ENCODE measurements at places on chromosomes 3 and 15.

GRCh38 chr3:8470801-8471200 is 30.8 kb upstream of the LMCD1 start:
- no peak for DNase-seq

DNA sequence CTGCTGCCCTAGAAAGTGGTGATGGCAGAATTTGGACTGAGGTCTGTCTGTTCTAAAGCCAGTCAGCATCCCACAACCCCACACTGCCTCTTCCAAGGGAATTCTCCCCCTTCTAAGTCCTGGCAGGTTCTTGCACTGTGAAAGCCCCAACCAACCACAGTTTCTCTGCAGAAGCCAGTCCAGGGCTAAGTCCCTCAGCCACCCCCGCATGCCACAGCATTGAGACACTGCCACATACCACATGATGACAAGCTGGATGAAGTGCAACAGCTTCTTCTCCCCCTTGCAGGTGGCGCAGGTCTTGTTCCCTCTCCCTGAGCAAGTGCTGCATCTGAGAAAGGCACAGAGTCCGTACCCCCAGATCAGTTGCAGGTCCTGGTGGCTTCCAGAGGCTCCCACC is 18.6 kb downstream of the SSUH2 start:
- no peak for DNase-seq

DNA sequence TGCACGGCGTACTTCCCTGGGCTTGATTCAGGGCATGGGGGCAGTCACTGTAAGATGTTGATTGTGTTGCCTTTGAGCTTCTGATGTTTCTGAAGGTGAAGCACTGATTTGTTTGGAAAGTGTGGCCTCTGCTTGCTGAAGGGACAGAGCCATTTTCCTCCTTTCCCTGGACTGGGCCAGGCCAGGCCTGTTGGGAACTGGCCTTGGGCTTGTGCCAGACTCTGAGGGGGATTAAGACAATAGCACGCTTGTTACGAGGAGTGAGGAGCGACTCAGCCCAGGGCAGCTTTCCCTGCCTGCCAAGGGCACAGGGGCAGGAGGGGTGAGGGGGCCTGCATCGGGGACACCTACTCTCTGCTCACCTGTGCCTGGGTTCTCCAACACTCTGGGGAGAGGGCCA is 42.9 kb downstream of the LINGO1 start:
- no peak for DNase-seq

DNA sequence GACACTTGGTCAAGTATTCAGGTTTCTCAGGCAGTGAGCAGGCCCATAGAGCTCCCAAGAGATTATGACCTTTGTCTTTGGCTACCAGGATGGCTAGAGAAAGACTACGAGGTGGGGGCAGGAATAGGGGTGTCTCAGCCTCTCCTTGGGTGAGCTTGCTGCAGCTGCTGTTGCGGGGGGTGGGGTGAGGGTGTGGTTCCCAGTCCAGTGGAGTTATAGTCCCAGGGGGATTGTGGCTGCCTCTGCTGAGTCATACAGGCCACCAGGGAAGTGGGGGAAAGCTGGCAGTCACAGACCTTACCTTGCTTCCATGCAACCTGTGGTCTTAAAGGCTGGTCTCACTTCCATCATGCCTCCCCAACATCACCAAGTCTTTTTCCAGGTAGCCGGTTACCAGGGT is 31.7 kb downstream of the ATP2C1 start:
- no peak for DNase-seq

GRCh38 chr15:78977091-78977571 is 32.3 kb upstream of the CTSH start:
- no peak for DNase-seq

GRCh38 chr3:58198362-58198761 is 12.4 kb downstream of the DNASE1L3 start:
- DNase-seq: no peak

GRCh38 chr3:123799544-123800361 is 84.4 kb downstream of the MYLK start:
- DNase-seq: no peak

GRCh38 chr15:48020166-48020565 is 100.6 kb upstream of the SLC24A5 start:
- no peak for DNase-seq

DNA sequence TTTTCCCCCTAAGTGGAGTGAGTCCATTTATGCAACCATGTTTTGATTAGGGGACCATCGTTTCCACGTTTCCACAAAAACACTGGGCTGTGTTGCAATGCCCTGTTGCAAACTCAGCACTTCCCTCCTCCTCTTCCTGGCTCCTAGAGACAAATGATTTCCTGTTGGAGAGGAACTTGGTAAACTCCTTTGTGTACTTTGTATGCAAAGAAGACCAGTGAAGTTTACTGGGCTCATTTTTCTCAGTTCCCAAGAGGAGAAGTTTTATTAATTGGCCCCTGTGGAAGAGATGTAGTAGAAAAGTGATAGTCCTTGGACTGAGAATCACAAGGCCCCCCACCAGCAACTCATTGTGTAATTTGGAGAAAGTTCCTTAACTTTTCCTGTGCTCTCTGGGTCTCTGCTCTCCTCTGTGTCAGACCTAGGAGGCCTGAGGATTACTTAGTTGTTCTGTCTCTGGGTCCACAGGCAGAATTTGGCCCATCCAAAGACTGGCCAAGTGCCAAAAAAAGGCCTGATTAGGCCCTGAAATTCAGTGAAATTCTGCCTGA is 95.0 kb downstream of the ATG7 start:
- no peak for DNase-seq

GRCh38 chr3:163490119-163490518 is 1588.2 kb downstream of the SI start:
- no peak for DNase-seq

DNA sequence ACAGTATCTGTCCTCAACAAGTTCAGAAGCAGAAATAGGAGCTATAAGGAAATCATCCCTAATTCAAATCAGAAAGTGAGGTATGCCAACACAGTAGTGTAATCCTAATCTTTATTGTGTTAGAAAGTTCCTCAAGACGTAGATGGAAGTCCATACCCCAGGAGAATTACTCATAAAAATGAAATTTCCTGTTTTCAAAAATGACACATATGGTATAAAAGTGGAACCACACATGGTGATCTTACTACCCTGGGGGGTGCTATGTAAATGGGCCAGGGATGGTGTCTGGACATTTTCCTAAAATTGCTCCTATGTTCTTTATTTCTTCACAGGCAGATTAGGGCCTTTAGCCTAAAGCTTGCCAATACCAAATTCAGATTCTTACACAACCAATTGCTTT is 204.1 kb downstream of the ARRDC4 start:
- DNase-seq: no peak

GRCh38 chr15:87557881-87558280 is 698.7 kb downstream of the NTRK3 start:
- DNase-seq: no peak

- DNase-seq: no peak
Measured at GRCh38 chr3:109559389-109559788, 222.0 kb upstream of the DPPA4 start.

GRCh38 chr15:40226736-40227135 is 12.1 kb upstream of the PAK6 start:
- no peak for DNase-seq

GRCh38 chr15:96014939-96015338 is 315.6 kb upstream of the NR2F2 start:
- DNase-seq: no peak

DNA sequence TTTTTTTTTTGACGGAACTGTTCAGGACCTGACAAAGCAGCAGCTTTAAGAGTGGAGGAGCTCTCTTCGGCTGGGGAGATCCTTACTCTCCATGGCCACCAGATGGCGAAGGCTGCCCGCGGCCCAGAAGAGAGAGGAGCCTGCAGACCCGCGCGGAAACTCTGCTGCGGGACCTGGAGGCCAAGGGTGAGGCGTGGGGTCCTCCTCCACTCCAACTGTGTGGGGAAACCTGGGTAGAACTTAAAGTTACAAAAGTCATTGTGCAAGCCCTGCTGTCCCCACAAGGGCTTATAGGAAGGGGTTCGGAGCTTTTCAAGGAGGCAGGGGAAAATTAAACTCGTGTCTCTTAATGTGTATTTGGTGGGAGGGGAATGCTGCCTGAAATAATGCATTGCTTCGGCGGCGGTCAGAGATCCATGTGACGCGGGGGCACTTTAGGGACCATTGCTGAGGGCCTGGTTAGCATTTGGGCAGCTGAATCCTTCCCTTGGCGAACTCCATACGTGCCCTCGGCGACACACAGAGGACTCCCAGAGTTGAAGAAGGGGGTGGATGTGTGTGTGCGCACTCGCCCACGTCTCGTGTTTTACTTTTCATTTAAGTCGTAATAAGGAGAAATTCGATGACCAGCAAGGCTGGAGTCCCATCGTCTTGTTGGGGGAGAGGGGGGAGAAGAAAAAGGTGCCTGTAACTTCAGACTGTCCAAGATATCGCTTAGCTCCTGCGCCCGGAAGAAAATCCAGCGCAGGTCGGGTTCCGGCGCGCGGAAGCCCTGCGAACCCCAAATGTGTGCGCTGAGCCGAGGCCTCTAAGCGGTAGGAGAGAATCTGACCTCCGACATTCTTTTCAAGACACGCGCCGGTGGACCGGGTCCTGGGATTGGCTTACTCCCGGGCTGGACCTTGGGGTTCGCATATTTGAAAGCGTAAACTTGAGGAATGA is 9.7 kb downstream of the EOMES start:
- peak; percentile 79 for DNase-seq

DNA sequence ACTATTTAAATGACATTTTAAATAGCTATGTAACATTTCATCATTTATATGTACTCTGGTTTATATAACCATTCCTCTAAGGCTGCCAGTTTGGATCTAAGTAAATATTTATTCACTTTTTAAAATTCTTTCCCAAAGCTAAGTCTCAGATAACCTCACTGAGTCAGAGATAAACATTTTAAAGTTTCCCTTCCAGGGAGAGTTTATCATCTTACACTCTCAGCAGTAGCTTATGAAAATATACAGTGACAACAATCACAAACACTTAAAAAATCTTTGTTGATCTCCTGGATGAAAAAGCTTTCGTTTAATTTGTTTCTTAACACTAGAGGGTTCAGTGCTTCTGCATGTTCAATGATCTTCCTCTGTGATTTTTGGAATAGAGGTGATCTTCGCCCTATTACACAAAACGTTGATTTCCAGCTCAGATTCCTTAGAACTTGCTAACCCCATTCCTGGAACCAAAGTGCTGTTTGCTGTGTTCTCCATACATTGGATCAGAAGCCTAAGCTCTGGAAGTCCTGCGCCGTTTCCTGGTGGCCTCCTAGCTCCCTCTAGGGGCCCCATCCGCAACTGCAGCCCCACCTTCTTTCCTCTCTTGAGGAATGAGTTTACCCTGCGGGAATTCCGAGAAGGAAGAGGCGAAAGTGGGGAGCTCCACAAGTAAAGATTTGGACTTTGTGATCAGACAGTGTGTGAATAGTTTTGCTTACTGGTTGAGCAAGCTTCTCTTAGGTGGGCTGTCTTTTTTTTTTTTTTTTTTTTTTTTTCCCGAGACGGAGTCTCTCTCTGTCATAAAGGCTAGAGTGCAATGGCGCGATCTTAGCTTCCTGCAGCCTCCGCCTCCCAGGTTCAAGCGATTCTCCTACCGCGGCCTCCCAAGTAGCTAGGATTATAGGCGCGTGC is 29.3 kb upstream of the SACM1L start:
- DNase-seq: peak; percentile 37

- no peak for DNase-seq
Measured at GRCh38 chr15:30670056-30670455, 44.1 kb downstream of the ARHGAP11B start.

DNA sequence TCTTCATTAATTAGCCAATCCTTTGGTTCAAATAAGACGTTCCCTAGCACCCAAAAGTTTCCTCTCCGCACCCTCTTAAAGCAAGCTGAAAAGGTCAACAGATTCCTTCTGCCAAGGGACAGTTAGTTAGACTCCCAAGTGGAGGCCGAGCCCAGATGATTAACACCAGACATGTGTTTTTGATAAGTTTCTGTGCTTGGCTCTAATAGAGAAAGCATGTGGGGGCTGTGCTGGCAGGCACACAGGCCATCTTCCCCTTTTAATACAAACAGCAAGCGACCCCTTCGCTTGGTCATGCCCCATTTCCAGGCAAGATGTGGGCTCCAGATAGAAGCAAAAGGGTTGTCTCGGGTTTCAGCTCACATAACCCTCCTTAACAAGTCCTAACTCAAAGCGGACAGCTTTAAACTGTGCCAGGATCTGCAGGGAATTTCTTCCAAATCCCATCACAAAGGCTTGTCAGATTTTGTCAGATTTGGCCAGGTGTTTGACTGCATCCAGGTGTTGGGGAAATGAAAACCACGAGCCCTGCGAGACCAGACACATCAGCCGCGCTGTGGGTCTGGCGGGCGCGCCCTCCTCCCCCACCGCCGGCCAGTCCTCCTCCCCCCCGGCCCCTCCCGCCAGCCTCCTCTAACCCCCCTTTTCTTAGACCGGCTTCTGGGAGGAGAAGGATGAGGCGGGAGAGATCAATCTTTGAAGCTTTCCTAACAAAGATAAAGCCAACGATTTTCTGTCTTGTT is 3.3 kb downstream of the HES1 start:
- DNase-seq: no peak

- DNase-seq: no peak
Measured at GRCh38 chr3:18012436-18012835, 270.0 kb upstream of the TBC1D5 start.

DNA sequence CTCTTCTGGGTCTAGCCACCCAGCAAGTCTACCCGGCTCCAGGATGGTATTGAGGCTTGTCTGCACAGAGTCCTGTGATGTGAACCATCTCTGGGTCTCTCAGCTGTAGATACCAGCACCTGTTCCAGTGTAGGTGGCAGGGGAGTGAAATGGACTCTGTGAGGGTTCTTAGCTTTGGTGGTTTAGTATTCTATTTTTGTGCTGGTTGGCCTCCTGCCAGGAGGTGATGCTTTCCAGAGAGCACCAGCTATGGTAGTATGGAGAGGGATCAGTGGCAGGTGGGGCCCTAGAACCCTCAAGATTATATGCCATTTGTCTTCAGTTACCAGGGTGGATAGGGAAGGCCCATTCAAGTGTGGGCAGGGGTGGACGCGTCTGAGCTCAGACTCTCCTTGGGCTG is 283.4 kb upstream of the LYSMD4 start:
- no peak for DNase-seq

DNA sequence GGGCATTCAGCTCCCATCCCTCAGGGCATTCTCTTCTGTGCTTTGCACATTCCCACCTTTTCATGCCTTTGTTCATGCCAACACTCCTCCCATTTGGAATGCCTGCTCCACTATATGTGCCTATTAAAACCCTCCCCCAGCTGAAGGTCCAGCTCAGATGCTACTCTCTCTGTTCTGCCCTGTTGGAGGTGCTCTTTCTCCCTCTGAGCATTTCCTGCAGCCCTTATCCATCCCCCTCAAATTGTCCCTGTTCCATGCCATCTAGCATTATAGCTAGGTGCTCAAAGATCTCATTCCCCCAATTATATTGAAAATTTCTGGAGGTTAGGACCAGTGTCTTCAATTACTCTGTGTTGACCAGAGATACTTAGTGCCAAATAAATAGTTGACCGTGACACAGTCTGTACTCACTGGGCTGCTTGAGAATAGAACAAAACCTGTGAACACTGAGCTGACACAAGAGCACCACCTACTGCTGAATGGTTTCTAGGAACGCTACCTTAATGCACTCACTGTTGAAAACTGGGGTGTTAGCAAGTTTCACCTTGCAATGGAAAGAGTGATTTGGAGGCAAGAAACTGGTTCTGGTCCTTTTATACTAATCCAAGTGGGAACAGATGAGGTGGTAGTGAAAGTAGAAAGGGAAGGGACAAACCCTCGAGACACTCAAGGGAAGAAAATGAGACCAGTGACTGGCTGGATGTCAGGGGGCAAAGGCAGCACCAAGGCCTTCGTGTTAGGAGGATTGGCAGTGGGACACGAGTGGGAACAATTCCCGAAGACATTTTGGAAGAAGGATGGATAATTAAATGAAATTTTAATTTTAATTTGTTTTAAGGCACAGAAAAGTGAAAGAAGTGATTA is 289.8 kb upstream of the ROPN1 start:
- no peak for DNase-seq

GRCh38 chr3:172442606-172443005 is 5.7 kb downstream of the GHSR start:
- DNase-seq: no peak

Data from activated gamma-delta T cell treated with Interleukin-2 at 50 U/mL for 16 hours (primary cell).